ENCODE measurements at places on chromosomes 12 and 14. TPM values are rescaled to one million over a fixed set of nuclear protein-coding genes. Genes with fewer than 3 reads are reported as not detected.

The A2ML1 gene
- 0.27 TPM for total RNA-seq

The OTOGL gene
- total RNA-seq = 0.14 TPM

The ATF7IP gene
- total RNA-seq = 41.0 TPM

The CHURC1 gene
- 115 TPM for total RNA-seq

The LRRIQ1 gene
- total RNA-seq = not detected

The TGM1 gene
- total RNA-seq = not detected

The DPPA3 gene
- total RNA-seq = not detected

The IFNG-AS1 gene
- not detected for total RNA-seq

The PPP1R1A gene
- total RNA-seq = 10.3 TPM

The PLBD1 gene
- total RNA-seq = 7.0 TPM

The SDS gene
- not detected for total RNA-seq

The ZC2HC1C gene
- 0.27 TPM for total RNA-seq

The PLCZ1 gene
- not detected for total RNA-seq

The OVCH1 gene
- 3.0 TPM for total RNA-seq

The CMKLR1 gene
- total RNA-seq = 73.8 TPM

The MYH6 gene
- total RNA-seq = not detected

The SCN8A gene
- 0.54 TPM for total RNA-seq

The TAS2R7 gene
- not detected for total RNA-seq

The CCDC198 gene
- total RNA-seq = not detected

The LTB4R gene
- total RNA-seq = 13.1 TPM

The SERPINA1 gene
- total RNA-seq = 22.4 TPM

The TRPV4 gene
- total RNA-seq = 5.7 TPM

The GPR135 gene
- total RNA-seq = 13.8 TPM

The GLT8D2 gene
- total RNA-seq = 45.2 TPM

The PIANP gene
- 4.2 TPM for total RNA-seq

The KRT83 gene
- not detected for total RNA-seq

The GUCY2C gene
- total RNA-seq = 0.14 TPM

The CCDC177 gene
- not detected for total RNA-seq

The MYH7 gene
- total RNA-seq = 0.81 TPM

The LAG3 gene
- total RNA-seq = 0.95 TPM

The STON2 gene
- 8.1 TPM for total RNA-seq
